ENCODE measurements at places on chromosomes 3 and 15.

DNA sequence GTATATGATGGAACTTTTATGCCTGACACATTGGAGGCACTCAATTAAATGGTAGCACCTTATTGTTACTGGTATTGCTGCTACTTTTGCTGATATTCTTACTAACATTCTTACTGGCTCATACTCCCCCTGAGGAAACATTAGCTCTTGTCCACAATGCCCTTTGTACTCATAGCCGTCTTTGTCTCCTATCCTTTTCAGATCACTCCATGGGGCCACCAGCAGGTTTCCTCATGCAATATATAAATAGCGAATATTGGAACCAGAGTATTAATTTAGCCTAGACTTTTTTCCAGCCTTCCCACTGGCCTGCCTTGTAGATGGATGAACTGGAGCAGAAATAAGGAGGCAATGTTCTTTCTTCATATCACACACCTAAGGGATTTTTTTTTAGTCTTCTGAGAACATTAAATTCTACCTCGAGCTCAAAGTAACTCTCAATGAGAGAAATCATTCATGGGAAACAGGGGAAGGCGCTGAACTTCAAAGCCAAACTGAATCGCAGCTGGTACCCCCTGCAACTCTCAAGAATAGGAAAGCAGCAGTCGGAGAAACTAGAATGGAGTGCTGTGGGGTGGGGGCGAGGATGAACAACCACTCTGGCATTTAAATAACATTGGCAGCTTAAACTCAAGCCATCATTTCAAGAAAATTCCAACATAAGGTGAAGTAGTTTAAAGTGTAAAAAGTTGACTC, 300.3 kb downstream of the TAFA4 start:
- no peak for DNase-seq

GRCh38 chr3:3101660-3102458, 8.3 kb downstream of the IL5RA start:
- no peak for DNase-seq

DNA sequence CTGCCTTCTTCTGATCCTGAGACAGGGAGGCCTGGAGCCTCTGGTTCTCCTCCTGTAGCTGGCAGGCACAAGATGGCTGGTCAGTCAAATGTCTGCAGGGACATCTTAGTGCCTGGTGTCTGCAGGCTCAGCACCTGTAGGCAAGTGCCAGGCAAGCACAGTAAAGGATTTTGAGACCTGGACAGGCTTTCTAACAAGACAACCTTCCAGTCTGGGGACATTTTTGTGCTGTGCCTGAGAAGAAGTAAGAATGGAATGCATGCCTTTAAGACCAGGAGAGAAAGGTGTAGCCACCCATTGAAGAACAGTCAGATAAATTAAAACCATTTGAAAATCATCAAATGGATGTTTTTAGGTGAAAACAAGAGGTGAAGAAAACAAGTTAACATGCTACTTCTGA, 31.2 kb downstream of the DZIP1L start:
- no peak for DNase-seq

DNA sequence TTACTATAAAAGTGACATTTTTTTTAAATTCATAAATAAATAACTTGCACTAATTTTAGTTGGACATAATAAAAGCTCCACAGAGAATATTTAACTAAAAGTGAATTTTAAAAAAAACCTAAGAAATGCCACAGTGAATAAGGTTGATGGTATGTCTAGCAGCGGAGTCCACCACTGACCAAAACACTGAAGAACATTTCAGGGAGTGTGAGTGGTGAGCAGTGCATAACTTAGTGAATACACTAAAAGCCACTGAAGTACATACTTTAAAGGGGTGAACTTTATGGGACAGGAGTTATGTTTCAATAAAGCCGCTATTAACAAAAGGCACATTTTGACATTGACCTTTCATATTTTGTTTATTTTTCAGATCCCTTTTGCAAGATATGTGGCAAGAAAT, 32.3 kb downstream of the SRP14 start:
- no peak for DNase-seq

DNA sequence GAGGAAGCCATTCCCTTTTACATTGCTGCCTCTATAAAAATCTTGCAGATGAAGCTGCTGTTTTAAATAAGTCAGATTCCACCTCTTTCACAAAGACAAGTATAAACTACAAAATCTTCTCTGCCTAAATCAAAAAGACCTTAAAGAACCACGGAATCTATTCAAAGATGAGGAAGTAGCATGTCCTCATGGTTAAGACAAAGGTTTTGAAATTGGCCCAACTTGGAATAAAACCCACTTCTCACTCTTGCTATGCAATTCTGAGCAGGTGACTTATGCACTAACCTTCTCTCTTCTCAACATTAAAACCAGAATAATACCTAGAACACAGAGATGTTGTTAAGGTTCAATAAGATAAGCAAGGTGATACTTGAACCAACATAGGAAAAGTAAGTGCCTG, 97.6 kb downstream of the FOXP1 start:
- no peak for DNase-seq

GRCh38 chr3:35257641-35258040, 381.7 kb upstream of the ARPP21 start:
- no peak for DNase-seq

- no peak for DNase-seq
These were observed 133.3 kb downstream of the GRM7 start for GRCh38 chr3:6994081-6994668.

DNA sequence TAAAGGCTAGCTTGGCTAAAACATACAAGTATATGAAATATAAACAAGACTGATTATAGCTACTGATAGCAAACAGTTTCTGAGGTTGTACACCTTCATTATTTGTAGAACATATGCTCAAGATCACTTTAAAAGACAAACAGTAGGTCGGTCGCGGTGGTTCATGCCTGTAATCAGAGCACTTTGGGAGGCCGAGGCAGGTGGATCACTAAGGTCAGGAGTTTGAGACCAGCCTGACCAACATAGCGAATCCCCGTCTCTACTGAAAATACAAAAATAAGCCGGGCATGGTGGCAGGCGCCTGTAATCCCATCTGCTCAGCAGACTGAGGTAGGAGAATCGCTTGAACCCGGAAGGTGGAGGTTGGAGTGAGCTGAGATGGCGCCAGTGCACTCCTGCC, 80.3 kb downstream of the SMARCC1 start:
- no peak for DNase-seq

- no peak for DNase-seq
These were observed 4.6 kb downstream of the ITGA11 start for GRCh38 chr15:68427366-68427765.

DNA sequence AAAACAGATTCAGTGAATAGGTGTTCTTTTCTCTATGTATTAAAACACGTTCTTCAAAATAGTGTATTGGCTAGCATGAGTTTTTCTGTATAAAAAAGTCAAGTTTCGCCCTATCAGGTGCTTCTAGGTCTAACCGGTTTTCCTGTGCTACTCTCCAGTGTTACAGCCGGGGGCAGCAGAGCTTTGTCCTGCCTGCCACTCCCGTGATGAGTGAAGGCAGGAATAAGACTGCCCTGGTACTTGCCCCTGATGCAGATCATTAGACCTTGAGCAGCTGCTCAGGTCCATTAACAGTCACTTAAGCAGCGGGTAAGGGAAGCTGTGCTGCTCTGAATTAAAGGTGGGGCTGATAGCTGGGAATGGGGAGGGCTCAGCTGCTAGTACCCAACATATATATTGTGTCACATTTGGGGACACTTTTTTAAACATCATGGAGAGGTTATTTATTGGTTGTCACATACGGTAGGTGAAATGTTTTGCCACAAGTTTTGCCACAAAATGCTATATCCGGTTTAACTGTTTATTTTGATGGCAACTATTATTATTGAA, 1.3 kb upstream of the UNC13C start:
- DNase-seq, result no peak

All from NCI-H1048 (cell line).